ENCODE measurements at places on chromosomes 3 and 15. TPM values are rescaled to one million over a fixed set of nuclear protein-coding genes. Genes with fewer than 3 reads are reported as not detected.

OR5K2 gene
- not detected for polyA plus RNA-seq

GAP43 gene
- 151 TPM for polyA plus RNA-seq

AADACL2 gene
- polyA plus RNA-seq: not detected

ACSBG1 gene
- 34.7 TPM for polyA plus RNA-seq

Measured in brain (organoid and tissue), 16 donors.